ENCODE measurements at places on chromosomes 13 and 19.

DNA sequence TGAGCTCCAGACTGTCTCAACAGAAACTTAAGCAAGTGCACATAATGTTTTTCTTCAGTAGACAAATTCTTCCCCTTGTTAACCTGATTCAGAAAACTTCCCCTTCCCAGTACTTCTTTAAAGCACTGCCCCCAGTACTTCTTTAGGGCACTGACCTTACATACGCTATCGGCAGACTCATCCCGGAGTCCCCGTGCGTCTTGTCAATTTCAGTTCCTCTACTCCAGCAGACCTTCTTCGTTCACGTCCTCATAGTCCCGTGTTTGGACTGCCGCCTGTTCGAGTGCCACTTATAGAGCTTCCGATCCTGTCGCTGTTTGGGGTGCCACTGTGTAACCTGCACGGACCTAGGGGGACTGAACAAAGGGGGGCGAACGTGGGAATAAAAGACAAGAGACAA lies 29.0 kb downstream of the ZNF627 start:
- no peak for DNase-seq

DNA sequence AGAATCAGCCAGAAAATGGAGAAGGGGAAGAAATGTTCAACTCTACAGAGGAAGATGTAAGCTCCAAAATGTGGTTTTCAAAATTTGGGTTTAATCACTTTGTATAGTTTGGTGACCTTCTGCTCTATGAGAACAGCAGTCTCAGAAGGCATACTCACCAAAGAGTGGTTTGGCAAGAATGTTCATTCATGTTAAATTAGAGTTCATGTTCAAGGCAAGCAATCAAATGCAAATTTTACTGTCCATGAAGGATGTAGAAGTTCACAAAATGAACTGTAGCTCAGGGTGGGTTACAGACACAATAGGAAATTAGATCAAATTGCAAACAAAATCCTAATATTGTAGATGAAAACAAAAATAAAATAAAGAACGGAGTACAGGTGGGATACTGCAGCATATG lies 606.7 kb upstream of the PCDH20 start:
- DNase-seq: no peak

- no peak for DNase-seq
These were observed 330.6 kb downstream of the SPRY2 start for GRCh38 chr13:80010286-80010831.

- DNase-seq: no peak
These were observed 179.4 kb downstream of the FGF9 start for GRCh38 chr13:21850013-21851006.

GRCh38 chr19:46745521-46746280 lies at the start of gene FKRP:
Gene FKRP, plus strand, starts transcription at chr19:46746057. Its CDS starts 9,394 bp downstream, at chr19:46755451.
- DNase-seq: no peak

- DNase-seq: no peak
These were observed 1.7 kb downstream of the COL4A2 start for GRCh38 chr13:110308656-110309359.

GRCh38 chr13:36850790-36851438 lies 31.9 kb downstream of the RFXAP start:
- DNase-seq: no peak

- no peak for DNase-seq
These were observed 28.9 kb upstream of the CACTIN start for GRCh38 chr19:3655402-3656072.

DNA sequence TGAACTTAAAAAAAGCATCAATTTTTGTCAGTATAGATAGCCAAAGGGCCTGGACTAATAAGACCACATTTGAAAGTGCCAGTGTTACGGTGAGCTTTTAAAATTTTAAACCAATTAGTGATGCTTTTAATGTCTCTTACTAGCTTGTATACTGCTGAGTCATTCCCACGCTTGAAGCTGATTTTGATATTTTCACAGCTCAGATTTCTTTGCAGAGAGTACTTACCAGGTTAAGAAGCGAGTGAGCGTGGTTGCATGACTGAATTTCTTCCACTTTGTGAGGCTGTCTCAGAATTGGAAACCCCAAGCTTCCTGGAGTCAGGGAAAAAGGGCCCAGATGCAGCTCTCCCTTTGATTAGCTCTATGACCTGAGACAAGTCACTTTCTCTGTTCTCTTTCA lies 74.5 kb upstream of the NBEA start:
- no peak for DNase-seq

DNA sequence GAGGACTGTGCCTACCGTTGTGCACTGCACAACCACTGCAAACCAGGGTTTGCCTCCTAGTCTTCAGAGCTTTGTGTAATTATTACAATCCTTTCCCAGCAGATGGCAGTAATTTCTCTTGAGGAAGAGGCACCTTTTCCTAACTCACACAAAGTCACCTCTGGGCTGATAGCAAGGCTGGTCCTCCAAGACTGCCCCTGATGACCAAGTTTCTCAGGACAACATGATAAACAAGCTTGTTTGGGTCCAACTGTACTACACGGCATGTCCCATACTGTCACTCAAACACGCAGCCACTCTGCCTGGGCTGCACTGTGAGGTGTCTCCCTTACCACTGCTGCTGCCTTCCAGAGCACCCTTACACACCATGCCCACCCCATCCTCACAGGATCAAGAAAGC lies 39.3 kb downstream of the RFXAP start:
- no peak for DNase-seq

DNA sequence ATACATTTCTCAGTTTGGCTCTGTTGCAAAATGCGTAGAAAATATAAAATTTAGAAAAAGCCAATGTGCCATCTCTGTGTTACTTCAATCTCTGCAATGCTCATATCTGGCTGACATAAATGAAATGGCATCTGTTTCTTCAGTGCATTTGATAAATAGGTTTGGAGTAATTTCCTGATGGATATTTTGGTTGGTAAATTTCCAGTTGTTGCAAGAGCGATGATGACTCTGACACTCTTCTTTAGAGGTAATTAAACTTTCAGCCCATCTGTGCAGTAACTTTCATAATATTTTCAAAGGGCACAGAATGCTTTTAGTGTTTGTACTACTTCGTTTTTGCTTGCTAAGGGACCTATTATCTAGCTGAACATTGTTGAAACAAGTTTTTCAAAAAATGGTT lies 1286.4 kb downstream of the PCDH9 start:
- no peak for DNase-seq

DNA sequence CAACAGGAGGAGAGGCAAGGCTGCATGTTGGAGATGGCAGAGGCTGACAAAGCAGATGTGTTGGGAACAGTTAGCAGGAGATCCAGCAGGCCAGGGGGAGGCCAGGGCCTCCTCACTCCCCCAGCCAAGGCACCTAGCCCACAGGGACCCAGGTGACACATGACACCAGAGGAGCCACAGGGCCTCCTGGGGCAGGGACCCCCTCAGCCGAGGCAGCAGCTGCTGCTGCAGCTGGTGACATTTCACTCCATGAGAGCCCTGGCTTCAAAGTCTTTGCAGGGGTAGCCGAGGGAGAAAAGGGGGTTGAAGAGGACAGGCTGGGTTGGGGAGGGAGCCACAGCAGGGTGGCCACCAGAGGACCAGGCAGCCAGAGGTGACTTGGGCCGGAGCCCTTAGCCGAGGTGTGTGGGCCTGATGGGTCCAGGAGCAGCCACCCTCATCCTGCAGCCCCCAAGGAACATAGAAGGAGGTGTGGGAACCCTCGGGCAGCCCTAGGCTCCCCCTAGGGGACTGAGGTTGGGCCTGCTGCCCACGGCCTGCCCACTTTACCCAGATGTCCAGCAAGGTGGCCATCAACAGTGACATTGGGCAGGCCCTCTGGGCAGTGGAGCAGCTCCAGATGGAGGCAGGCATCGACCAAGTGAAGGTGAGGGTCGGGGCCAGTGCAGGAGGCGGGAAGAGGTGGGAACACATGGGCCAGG lies at the start of gene GNG14:
GNG14 (plus strand) TSS at position 503 of the 701 bp plus-strand sequence; CDS start at position 554, 51 bp downstream.
- no peak for DNase-seq

DNA sequence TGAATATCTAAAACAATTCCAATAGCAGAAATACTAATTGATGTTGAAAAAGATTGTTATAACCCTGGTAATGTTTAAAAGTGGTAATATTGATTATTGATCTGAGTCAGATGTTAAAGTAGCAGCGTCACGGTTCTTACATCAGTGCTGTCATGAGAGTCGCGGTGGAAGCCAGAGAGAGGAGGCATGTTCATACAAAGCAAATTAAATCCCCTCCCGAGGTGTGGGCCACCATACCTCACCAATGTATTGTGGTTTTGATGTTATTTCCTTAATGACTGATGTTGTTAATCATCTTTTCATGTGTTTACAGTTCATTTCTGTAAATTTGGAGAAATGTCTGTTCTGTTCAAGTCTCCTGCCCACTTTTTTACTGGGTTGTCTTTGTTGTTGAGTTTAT lies 11.2 kb downstream of the ZNF317 start:
- DNase-seq: no peak

DNA sequence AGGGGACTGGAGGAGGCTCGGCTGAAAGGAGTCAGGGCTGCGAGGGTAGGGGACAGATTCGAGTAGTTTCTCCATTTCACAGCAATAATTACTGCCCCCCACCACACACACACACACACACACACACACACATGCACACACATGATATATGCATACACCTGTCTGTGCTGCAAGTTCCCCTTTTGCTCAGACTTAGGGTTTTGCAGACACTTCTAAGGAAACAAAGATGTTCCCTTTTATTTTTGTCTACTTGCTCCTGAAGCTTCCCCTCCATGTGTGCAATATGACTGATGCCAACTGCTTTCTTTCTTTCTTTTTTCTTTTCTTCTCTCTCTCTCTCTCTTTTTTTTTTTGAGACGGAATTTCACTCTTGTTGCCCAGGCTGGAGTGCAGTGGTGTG lies 13.4 kb downstream of the MBD3L2B start:
- DNase-seq: no peak

DNA sequence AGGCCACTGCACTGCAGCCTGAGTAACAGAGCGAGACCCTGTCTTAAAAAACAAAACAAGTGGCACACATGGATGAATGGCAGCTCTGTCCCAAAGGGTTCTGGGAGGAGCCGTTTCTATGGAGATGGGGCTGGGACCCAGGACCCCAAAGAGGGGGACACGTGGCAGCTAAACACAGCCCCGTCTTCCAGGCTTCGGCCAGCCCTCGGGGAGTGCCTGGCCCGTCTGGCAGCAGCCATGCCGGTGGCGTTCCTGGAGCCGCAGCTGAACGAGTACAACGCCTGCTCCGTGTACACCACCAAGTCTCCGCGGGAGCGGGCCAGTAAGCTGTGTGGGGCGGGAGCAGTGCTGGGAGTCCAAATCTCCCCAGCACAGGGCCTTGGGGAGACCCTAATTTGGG lies 82.4 kb downstream of the RYR1 start:
- DNase-seq: no peak

GRCh38 chr13:97030705-97031452 lies 36.6 kb upstream of the OXGR1 start:
- no peak for DNase-seq

DNA sequence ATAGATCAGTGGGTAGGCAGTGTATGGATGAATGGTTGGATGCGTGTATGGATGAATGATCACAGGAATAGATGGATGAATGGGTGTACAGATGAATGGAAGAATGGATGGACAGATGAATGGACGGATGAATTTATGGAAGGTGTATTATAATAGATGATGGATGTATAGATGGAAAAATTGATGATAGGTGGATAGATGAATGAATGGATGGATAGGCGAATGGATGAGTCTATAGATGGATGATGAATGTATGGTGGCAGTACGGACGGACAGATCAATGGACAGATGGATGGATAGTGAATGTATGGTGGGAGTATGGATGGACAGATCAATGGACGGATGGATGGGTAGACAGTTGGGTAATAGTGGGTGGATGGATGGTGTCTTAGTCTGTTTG lies 49.0 kb upstream of the ONECUT3 start:
- DNase-seq: no peak

DNA sequence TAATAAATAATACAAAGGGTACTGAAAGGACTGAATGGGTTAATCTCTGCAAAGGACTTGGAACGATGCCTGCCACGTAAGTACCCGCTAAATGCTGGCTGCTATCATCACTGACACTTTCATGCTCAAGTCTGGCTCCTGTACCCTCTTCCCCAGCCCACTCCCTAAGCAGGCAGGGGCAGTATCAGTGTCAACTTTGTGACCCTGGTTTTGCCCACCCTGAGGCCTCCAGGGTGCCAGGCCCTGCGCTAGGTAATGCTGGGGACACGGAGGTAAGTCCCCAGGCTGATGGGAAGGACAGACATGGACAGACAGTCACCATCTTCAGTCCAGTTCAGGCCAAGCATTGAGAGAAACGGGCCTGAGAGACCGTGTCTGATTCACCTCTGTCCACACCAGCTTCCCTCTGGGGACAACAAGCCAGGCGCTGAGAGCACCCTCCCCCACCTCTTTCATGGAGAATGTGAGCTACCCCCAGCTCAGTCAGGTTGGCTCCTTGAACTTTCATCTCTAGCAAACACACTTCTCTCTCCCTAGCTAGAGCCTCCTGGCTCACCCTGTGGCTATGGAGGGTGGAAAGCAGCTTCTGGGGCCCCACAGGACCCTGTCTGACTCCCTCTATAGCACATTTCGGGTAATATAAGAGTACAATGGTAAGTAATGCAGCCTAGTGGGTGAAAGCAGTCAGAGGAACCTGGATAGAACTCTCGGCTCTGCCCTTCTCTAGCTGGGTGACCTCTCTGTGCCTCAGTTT lies 800 bp downstream of the ETFB start:
- DNase-seq: no peak

Data from activated T-helper 1 cell treated with anti-CD3 and anti-CD28 coated beads, Interleukin-2, amount 50 U/mL, for 16 hours (primary cell).